Activated CD4-positive, alpha-beta T cell treated with anti-CD3 and anti-CD28 coated beads for 36 hours (primary cell): ENCODE measurements at places on chromosomes 7 and 10. TPM values are rescaled to one million over a fixed set of nuclear protein-coding genes. Genes with fewer than 3 reads are reported as not detected.

The SUN3 gene
- not detected for total RNA-seq

The TAS2R39 gene
- not detected for total RNA-seq

DNA sequence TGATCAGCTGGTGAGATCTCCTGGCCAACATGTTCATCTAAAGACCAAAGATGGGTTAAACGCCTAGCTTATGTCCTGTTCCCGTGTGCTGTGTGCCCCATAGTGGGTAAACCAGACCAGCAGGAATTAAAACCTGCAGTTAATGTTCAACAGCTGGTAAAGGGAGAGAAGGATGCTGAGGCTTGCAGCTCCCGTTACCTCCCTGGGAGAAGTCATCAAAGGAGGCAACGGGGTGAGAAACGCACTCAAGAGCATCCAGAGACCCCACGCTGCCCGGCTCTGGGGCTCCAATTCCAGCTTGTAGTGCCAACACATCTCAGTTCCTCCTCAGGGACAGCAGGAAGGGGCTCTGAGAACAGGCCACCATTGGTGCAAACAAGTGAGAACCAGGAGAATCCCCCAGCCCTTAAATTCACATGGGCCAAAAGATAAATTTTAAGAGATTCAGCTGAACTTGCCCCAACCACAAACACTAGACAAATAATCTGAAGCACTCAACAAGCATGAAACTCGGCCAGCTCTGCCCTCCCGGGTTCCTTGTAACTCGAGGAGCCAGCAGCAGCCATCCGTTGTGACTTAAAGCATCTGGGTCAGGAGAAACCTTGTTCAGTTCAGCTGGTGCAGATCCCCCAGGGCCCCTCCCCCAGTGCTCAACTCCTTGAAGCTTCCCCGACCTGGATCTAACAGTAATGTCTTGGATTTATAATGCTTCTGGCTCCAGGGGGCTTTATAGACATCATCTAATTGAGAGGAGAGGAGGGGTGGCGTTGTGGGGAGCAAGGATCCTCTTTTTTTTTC, 29.4 kb downstream of the FAM241B start:
- DNase-seq: no peak

- no peak for DNase-seq
Observed at GRCh38 chr10:36221101-36221500, 579.0 kb upstream of the FZD8 start.

DNA sequence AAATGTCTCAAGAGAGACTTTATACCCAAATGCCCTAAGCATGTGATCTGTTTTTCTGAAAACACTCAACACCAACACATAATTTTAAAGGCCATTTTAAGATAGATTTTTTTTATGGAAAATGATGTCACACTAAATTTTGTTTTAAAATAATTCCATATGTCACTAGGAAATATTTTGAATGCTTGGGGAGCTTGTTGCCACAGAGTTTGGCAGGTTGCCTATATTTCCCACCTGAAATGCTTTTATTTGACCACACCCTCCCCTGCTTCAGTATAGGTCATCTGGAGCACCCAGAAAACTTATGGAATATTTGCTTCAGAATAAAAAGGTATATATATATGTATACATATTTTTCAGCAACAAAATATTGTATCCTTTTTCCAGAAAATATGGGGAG, 180.0 kb upstream of the ANK3 start:
- no peak for DNase-seq

- DNase-seq: no peak
Observed at GRCh38 chr7:574661-575395, 55.2 kb upstream of the PDGFA start.

- DNase-seq: no peak
Observed at GRCh38 chr7:11228515-11228914, 254.8 kb downstream of the PHF14 start.
